ENCODE measurements at places on chromosomes 13 and 19. TPM values are rescaled to one million over a fixed set of nuclear protein-coding genes. Genes with fewer than 3 reads are reported as not detected.

DNA sequence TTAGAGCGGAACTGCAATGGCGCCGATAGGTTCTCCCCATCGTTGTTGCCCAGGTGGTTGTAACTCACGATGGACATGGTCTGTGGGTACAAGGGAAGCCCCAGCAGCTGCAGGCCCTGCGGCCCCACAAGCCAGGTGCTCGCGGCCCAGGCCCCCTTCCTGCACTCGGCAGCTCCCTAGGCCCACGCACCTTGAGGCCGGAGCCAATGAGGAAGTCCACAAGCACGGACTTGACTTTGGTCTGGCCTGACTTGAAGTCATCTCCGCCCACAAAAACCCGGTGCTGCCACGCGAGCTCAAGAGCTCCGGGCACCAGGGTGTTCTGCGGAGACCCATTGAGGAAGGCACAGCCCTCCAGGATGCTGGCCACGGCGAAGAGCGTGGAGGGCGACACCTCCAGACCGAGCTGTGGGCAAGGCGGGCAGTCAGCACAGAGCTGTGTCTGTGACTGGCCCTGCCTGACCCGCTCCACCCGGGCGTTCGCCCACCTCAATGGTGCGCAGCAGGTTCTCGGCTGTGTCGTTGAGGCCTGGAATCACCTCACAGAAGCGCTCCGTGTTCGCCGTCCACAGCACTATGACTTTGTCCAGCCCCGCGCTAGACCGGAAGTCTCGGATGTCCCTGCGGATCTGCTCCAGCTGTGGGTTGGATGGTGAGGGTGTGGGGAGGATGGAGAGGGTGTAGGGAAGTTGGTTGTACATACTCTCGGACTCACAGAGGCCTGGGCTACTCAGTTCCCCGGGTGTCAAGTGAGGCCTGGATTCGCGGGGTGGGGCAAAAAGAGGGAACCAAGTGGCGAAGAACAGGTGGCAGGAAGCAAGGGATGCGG lies 1.9 kb downstream of the ISYNA1 start:
- peaks cover 24% of the 10 kb centered on the region for H3K4me1 ChIP-seq
- H3K27me3 ChIP-seq, result no peaks in the 10 kb centered on the region
- H3K27ac ChIP-seq, result no peak overlapping the region
- peaks cover 12% of the 10 kb centered on the region for H3K36me3 ChIP-seq
- no peak for DNase-seq

The ATG4D gene
- 43.7 TPM for total RNA-seq

- no peak overlapping the region for H3K4me3 ChIP-seq
- no peaks in the 10 kb centered on the region for H3K4me1 ChIP-seq
- no peak overlapping the region for H3K27ac ChIP-seq
- DNase-seq, result no peak
- no peaks in the 10 kb centered on the region for H3K27me3 ChIP-seq
These were observed 304.4 kb downstream of the SUCLA2 start for GRCh38 chr13:47696674-47697073.

GRCh38 chr19:15101479-15102082 lies 5.6 kb upstream of the SYDE1 start:
- H3K27ac ChIP-seq, result no peak overlapping the region
- H3K4me1 ChIP-seq, result no peaks in the 10 kb centered on the region
- H3K27me3 ChIP-seq, result no peaks in the 10 kb centered on the region
- H3K4me3 ChIP-seq, result no peak overlapping the region

DNA sequence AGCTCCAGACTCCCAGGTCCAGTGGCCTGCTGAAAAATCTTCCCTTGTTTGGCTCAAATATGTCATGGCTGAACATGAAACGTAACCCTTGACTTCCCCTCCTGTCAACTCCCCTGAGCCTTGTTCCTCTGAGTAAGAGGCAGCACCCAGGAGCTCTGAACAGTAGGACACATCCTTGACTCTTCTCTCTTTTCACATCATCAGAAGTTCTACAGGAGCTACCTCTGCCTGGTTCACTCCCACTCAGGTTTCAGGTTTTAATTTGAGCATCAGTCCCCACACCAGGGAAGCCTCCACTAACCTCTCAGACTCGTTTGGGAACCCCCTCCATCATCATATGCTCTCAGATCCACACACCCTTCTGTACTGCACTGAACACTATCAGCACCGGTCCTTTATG lies 30.3 kb downstream of the ZNF823 start:
- no peaks in the 10 kb centered on the region for H3K36me3 ChIP-seq

DNA sequence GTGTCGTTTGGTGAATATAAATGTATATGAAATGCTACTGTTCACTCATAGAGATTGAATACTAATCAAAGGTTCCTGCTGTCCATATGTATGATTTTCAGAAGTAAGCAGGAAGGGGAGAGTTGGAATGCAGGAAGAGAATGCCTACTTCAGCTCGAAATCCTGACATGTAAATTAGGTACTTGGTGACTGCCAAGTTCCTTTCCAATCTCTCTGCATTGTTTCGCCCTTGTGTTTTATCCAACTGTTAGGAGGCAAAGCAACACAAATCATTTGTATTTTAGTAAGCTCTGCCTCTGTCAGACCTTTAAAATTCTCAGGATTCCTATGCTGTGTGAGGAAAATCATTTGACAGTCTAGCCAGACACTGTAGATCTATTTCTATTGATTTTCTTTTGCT lies 9.0 kb downstream of the STARD13 start:
- H3K27ac ChIP-seq, result no peak overlapping the region
- no peak overlapping the region for H3K4me3 ChIP-seq
- no peaks in the 10 kb centered on the region for H3K27me3 ChIP-seq
- DNase-seq, result no peak
- no peaks in the 10 kb centered on the region for H3K4me1 ChIP-seq
- H3K36me3 ChIP-seq, result no peaks in the 10 kb centered on the region

DNA sequence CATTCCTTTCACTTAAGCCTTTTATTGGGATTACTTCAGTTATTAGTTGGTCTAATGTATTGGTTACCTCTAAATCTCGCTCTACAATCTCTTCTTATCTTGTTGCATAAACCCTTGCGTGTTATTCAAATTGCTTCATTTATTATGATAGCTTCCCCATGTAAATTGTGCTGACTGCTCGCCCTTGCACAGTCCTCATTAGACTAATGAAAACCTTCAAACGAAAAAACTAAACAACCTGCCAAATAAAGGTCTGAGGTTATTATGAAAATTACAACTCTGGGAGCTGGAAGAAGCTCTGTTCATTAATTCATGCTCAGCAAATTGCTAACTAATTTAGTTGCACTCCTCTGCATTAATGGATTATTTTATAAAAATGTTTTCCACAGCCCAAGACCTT lies 320.1 kb downstream of the DACH1 start:
- no peaks in the 10 kb centered on the region for H3K36me3 ChIP-seq
- DNase-seq, result no peak
- H3K4me1 ChIP-seq, result no peaks in the 10 kb centered on the region
- H3K4me3 ChIP-seq, result no peak overlapping the region
- no peak overlapping the region for H3K27ac ChIP-seq

The MIR17HG gene
- 36.9 TPM for total RNA-seq

DNA sequence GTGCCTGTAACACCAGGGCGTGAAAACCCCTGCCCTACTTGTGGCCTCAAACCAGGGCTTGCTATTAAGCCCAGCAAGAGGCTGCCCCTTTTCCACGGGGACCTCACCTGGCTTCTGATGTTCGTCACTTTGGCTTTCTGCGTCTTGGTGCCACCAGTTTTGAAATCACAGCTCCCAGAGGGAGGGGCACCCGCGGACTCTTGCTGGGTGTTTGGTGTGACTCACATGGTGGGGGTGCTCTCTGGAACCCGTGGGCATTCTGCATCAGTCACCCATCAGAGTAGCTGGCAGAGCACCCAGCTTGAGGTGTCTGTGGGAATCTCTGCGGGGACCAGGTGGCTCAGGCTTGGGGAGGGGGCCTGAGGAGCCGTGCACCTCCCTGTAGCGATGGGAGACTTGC lies 19.2 kb downstream of the SIPA1L3 start:
- H3K27me3 ChIP-seq, result no peaks in the 10 kb centered on the region
- H3K4me1 ChIP-seq, result peaks cover 17% of the 10 kb centered on the region
- DNase-seq, result no peak

Measured in H1 (cell line).